ENCODE measurements at places on chromosomes 6 and 20.

DNA sequence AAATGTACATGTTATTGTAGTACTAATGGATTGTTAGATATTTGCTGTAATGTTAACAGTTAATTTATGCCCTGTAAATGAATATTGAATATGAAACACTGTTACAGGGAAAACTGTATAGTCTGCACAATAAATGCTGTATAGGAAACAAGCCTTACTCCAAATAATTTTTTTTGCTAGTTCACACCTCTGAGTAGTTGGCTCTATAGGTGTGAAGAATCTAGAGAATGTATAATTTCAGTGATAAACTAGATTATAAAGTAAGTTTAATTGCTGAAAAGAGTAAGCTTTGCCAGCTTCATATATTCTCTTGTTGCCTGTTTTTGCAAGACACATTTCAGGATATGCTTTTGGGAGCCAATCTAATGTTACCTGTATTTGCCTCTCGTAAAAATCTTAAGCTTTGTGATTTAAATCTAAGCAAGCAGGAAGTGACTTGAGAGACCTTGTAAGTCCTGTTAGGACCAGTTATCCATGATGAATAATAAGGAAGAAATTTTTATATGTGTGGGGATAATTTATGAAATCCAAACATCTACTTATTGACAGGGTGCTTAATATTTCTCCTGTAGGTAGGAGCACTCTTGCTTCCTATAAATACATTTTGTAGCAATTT is 232.4 kb downstream of the ZFAND3 start:
- DNase-seq = no peak

GRCh38 chr20:53087037-53087777 is 115.0 kb downstream of the TSHZ2 start:
- DNase-seq = no peak

DNA sequence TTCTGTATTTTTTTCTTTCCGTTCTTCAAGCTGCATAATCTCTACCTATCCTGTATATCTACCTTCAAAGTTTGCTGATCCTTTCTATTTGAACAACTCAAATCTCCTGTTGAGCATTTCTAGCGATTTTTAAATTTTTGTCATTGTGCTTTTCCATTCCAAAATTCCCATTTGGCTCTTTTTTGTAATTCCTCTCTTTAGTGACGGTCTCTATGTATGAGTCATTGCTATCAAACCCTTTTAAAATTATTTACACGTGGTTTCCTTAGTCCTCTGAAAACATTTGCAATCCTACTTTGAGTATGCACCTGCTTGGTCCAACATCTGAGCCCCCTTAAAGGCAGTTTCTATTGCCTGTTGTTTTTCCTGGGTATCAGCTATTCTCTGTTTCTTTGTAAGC is 100.5 kb upstream of the FOXC1 start:
- DNase-seq = no peak

- no peak for DNase-seq
Measured at GRCh38 chr20:62361799-62362589, 5.1 kb downstream of the LAMA5 start.

DNA sequence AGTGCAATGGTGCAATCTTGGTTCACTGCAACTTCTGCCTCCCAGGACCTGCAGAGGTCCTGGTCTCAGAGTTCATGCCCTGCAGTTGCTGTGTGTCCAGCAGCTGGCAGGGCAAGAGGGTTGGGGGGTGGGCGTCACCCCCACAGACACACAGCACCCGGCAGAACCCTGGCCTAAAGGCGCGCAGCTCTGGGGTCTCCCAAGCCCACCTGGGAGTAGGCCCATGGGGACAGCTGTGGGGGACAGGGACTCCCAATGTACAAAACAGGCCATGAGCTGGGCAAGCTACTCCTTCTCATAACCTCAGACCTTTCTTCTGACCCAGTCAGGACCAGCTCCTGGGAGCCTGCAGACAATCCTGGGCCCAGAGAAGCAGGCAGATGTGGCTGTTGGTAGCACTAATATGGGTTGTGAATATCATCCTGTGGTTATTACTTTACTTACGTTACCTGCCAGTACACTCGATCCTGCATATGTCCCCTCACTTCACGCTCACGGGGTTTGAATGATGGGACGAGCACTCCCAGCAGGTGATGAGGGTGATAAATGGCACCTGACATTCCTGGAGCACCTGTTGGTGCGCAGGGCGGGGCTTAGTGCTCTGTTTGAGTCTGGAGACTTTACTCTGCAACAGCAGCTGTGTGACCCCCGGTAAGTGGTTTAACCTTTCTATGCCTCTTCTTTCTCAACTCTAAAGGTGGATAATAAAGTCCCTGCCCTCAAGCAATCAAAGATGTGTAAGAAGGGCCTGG is 39.9 kb upstream of the SULF2 start:
- no peak for DNase-seq
